GF-D8 (cell line): ENCODE measurements at places on chromosomes 1 and 21.

DNA sequence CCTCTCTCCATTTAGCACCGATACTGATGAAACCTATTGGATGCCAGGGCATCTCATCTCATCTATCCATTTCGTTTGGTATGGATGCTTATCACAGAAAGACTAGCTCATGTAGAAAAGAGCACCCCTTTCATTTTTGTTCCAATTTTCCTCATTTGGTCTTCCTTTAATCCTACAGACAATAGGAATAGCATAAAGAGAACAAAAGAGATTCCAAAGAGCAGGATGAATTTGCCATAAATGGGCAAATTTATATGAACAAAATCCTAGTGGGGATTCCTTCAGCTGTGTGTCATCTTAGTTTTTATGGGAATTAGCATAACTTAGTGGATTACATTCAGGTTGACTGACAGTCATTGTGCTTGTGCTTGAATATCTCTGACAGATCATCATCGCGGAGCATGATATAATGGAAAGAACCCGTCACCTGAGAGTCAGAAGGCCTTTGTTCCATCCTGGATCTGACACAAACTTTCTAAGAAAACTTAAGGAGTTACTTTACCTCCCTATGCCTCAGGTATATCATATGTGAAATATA is 777.5 kb upstream of the ADGRL2 start:
- DNase-seq = no peak

GRCh38 chr1:55793856-55794255 is 578.7 kb upstream of the USP24 start:
- no peak for DNase-seq

DNA sequence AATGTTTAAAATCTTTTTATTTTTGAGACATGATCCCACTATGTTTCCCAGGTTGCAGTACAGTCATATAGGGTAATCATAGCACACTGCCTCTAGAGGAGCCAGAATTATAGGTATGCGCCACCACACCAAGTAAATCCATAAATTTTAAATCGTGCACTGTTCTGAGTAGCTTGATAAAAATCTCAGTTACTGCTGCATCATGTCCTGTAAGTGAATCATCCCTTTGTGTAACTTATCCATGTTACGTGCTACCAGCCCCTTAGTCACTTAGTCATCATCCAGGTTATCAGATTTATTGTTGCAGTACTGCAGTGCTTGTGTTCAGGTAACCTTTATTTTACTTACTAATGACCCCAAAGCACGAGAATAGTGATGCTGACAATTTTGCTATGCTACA is 1770.9 kb downstream of the BRINP3 start:
- no peak for DNase-seq

- peak; percentile 63 for DNase-seq
Measured at GRCh38 chr1:91501523-91501851, 836 bp downstream of the CDC7 start.

DNA sequence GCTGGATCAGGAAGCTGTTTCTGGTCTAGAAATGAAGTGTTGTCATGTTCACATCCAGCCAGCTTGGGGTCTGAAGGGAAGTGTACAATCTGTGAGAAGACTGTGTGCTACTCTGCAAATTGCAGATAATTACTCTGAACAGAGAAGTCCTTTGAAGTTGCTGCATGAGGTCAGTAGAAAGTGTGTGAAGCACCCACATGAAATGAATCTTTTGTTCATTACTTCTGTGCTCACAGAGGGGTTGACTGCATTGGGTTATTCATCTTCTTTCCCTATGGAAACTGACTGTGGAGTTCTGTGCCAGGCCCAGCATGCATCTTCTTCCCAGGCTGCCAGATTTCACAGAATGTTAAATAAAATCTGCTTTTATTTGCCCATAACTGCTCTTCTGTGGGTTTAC is 47.1 kb downstream of the CTH start:
- DNase-seq = no peak

DNA sequence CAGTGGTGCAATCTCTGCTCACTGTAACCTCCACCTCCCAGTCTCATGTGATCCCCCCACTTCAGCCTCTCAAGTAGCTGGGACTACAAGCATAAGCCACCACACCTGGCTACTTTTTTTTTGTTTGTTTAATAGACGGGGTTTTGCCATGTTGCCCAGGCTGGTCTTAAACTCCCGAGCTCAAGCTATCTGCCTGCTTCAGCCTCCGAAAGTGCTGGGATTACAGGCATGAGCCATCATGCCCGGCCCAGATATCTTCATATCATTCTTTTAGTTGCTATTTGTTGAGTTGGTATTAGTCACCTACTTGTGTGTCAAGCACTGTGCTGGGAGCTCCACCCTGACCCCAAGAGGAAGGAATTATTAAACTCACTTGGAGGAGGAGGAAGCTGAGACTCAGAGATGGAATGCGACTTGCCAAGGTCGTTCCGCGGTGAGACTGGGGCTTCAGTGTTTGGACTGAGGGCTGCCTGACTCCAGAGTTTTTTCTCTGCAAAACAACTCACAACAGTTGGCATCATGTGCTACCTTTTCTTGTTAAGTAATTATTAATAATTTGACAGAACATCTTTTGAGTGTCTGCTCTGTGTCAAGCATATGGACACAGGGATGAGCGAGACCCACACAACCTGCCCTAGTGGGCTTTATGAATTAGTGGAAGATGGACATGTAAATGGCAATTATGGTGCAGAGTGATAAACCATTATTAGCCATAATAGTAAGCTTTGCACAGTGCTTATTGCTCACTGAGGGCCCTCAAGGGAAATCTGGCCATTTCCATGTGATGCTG is 132.0 kb downstream of the FOXD2 start:
- no peak for DNase-seq

- no peak for DNase-seq
Measured at GRCh38 chr21:31616216-31616615, 43.3 kb upstream of the SOD1 start.

DNA sequence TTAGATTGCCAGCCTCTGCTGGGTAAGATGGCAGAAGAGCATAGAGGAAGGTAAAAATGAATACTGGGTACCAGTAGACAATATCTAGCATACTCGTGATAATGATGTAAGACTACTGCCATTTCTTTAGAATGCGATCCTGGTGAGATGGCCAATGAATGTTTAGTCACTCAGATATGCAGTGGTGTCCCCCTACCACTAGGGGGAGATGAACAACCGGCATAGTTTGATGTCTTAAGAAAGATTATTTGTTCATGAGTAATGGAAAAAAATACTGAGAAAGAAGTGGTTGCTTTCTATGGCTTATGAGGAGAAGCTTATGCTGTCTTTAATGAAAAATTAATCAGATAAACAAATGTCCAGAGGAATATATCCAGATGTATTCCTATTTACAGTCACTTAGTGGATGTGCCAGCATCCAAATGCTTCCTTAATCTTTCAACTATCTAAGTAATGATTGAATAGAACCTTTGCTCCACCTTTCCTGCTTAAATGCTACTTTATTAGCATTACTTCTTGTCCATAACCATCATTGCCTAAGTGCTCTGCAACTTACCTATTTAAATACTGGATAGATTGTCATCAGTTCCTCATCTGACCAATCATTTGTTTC is 256.6 kb downstream of the ST6GALNAC3 start:
- no peak for DNase-seq

DNA sequence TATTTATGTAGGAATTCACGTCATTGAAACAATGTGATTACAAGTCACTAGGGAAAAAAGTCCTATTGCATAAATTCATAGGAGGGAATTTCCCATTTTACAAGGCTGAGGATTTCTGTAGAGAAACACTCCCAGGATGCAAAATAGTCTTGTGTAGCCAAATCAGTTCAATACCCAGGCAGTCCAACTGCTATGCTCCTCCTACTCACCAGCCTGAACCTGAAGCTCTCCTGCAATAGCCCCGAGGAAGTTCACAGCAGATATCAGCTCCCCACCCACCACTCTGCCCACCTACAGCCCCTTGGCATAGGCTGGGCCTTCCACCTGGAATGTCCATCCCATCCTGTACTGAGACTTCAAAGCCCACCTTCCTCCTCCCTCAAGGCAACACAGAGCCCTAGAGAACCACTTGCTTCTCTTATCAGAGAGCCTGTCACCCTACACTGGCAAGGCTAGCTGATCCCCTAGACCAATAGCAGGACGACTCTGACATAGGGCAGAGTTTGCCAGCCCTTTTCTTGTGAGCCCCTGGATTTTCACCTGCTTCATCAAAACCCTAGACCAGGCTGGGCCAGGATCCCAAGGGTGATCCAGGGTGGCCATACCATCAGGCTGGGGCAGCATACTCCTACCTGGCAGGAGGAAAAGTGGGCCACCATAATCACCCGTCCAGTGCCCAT is 1.5 kb downstream of the LSS start:
- DNase-seq = peak; percentile 7

- peak; percentile 77 for DNase-seq
Measured at GRCh38 chr1:54542962-54543539, 5.0 kb upstream of the ACOT11 start.
